ENCODE measurements at places on chromosomes 13 and 19.

GRCh38 chr19:51946602-51947001 lies 19.3 kb downstream of the ZNF613 start:
- no peak for DNase-seq

GRCh38 chr13:67045357-67045756 lies 184.8 kb downstream of the PCDH9 start:
- DNase-seq: no peak

- DNase-seq: no peak
These were observed 416 bp downstream of the BCKDHA start for GRCh38 chr19:41398050-41398418.

- no peak for DNase-seq
These were observed 4.1 kb downstream of the AZU1 start for GRCh38 chr19:831407-832369.

DNA sequence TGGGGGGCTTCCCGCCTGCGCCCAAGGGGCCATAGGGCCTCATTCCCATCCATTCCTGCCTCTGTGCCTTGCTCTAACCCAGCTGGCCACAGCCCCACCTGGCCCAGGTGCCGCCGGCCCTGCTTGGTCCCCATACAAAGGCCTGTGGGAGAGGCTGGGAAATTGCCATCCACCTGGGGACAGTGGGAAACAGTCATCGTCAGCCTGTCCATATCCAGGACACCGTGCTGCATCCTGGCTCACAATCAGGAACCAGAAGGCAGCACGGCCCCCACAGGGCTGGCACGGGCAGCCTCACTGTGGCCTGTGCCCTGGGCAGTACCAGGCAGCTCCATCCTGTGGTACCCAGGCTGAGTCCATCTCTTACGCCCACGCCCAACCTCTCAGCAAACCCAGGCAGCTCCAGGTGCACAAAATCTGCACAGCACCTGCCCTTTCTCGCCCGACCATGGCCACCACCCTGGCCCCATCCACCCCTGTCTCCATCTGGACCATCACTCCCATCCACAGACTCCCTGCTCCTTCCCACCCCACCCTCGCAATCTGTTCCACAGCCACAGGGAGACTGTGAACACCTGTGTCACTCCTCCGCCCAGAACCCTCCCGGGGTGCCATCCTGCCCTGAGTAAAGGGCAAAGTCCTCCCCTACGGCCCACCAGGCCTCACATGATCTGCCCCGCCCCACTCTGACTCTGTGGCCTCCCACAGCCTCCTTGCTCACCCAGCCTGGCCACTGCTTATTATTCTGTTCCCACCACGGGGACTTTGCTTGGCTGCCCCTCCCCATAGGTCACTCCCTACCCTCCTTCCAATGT lies 21.1 kb upstream of the FBXO27 start:
- no peak for DNase-seq

GRCh38 chr13:50678464-50679162 lies 164.9 kb downstream of the DLEU7 start:
- DNase-seq: peak; percentile 9

DNA sequence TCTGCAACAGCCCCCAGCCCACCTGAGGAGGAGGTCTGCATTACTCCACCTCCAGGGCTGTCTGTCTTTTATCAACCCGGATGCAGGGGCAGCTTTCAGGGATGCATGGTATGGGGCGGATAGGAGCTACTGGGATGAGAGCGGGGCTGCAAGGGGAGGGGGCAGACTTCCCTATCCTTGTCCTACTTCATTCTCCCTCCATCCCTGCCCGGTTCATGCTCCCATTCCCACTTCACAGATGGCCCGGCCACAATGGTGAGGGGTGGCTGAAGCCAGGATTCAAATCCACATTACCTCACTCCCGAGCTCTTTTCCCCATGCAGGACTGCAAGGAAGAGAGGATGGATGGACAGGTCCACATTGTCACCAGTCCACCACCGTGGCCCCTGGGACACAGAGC lies 40.5 kb upstream of the VSTM2B start:
- DNase-seq: no peak

GRCh38 chr19:1354970-1355567 lies 28.6 kb upstream of the NDUFS7 start:
- DNase-seq: peak; percentile 31

- no peak for DNase-seq
These were observed 482.6 kb downstream of the RFC3 start for GRCh38 chr13:34300559-34300958.

DNA sequence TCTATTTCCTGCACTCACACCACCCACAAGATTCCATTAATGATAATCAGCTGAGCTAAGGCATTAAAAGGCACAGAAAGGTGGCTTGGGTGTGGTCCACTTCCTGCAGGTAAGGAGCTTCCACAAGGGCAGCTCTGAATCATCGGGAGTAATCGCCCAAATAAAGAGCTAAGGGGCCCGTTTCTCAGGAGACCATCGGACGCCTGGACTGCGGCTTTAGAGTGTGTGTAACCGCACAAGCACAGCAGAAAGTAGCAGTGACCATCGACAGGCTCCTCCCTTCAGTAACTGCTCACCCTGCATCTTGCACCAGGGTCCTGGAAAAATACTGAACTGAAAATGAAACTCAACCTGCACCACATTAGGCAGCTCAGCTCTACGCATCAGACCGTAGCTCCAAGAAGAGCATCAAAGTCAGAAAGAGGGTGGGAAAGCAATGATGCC lies 6.0 kb downstream of the STK24 start:
- DNase-seq: no peak

DNA sequence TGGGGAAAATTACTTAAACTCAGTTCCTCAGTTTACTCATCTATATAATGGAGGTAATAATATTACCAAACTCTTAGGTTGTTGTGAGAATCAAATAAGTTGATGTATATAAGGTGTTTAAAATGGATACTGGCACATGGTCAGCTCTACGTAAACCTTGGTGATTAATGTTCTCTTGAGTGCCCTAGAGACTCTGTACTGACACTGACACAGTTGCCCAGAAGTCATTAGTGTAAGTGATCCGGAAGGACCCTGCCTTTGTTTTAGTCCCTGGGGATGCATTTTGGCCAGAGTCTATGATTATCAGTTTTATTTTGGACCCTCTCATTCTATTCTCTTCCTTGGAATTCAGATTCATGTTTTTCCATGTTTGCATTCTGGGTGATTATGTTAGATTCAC lies 31.9 kb downstream of the CHST8 start:
- DNase-seq: no peak

- DNase-seq: no peak
These were observed 1.5 kb downstream of the ARID3A start for GRCh38 chr19:927351-927779.

GRCh38 chr19:19464339-19465098 lies 50.8 kb downstream of the TSSK6 start:
- no peak for DNase-seq

DNA sequence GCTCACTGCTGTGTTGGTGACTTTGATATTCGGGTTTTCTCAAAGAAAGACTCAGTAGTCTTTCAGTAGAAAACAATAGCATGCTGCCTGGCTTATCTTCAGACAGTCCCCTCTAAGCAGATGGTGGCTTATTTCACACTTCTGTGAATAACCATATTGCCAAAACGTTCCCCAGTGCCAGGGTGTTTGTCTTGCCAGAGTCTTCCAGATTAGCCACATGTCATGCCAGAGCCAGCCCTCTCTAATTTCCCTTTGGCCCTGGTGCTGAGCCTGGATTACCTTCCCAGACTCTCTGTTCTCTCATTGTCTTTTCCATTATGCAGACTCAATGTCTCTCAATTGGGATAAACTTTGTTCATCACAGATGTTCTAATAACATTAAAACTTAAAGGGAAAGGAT lies 488.0 kb upstream of the ATXN8OS start:
- DNase-seq: no peak

DNA sequence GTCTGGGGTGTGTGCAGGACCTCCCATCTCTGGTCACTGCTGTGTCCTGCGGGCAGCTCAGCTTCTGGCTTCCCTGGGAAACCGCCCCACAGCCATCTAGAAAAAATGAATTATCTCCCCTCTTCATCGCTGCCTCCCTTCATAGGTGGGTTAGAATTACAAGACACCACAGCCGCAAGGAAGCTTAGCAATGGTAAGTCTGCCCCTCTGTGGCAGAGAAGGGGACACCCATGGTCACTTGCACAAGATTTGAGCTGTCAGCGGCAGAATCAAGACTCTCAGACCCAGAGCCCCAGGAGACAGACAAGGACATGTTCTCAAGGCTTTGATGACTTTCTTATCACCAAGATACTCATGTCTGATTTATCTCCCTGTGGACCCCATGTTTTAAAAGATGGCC lies 110.8 kb upstream of the PABPC3 start:
- peak; percentile 8 for DNase-seq
